SJCRH30 (cell line): ENCODE measurements at places on chromosomes 6 and 20. TPM values are rescaled to one million over a fixed set of nuclear protein-coding genes. Genes with fewer than 3 reads are reported as not detected.
A peak's percentile ranks its signal among the peaks of the same experiment; 100 is the strongest.

GRCh38 chr20:32957459-32957858 lies 46.8 kb downstream of the SUN5 start:
- H3K4me1 ChIP-seq: peaks cover 10% of the 10 kb centered on the region; the same call in 1 of the 2 replicates
- no peak overlapping the region; the same call in 1 of the 2 replicates for H3K27ac ChIP-seq
- H3K4me3 ChIP-seq: no peak overlapping the region
- H3K36me3 ChIP-seq: no peaks in the 10 kb centered on the region

- H3K27ac ChIP-seq: no peak overlapping the region
- no peak for DNase-seq
- H3K36me3 ChIP-seq: no peaks in the 10 kb centered on the region
- no peak overlapping the region for H3K4me3 ChIP-seq
- 0 out of 2 replicates have a peak, but pooled peaks cover 2% of the 10 kb centered on the region for H3K4me1 ChIP-seq
These were observed 270.8 kb downstream of the CDKAL1 start for GRCh38 chr6:20805021-20805420.

GRCh38 chr20:35368666-35369423 lies 42.9 kb downstream of the UQCC1 start:
- no peaks in the 10 kb centered on the region for H3K27me3 ChIP-seq
- peaks cover 18% of the 10 kb centered on the region for H3K4me1 ChIP-seq
- peak overlapping the region; percentile 26 for H3K27ac ChIP-seq
- DNase-seq: peak; percentile 83
- no peak overlapping the region for H3K4me3 ChIP-seq

DNA sequence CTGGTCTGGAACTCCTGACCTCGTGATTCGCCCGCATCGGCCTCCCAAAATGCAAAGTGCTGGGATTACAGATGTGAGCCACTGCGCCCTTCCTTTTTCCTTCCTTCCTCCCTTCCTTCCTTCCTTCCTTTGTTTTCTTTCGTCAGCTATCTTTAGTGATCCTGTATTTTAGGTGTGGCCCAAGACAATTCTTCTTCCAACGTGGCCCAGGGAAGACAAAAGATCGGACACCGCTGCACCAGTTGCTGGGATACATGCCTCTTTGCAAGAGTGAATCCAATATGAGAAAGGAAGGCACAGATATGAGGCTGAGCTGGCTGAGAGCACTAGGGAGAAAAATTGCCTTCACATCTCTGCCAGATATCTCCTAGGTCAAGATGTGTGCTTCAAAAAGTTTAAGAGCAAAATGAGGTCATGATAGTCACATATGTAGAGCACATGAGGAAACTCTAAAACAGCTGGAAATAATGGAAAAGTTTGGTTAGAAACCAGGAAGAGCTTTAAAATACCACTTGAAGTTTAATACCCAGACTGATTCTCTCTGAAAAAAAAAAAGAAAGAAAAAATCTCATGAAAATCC lies 41.8 kb downstream of the OR2B2 start:
- H3K36me3 ChIP-seq: no peaks in the 10 kb centered on the region
- H3K4me3 ChIP-seq: no peak overlapping the region
- no peak overlapping the region for H3K27ac ChIP-seq
- H3K27me3 ChIP-seq: no peaks in the 10 kb centered on the region
- DNase-seq: no peak

DNA sequence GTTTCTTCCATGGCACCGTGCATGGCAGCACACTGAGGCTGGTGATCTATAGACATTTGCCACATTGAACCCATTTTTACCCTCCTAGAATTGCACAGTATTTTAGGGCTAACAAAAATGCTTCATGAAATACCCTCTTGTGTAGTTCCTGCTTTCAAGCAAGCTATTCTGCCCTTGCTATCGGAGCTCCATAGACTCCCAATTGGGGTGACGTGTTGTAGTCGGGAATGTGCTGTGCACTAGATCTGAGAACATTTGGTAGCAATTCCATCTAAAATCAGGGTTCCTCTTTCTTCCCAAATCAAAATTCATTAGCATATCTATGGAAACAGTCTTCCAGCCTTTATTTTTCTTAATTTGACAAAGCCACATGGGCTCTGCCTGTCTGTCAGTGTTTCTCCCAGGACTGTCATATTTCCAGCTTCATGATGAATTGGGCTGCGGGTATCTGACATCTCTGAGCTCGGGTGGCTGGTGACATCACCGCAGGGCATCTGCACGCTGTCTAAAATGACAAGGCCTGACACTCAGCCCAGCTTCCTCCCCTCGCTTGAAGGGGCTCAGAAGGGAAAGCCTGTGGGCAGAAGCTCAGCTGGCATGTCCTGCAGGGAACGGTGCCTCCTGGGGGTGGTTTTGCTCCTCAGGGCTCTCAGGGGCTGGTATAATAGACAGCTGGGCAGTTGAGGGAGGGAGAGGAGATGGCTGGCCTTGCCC lies 406.4 kb downstream of the QKI start:
- no peaks in the 10 kb centered on the region for H3K36me3 ChIP-seq
- DNase-seq: peak; percentile 57
- H3K27me3 ChIP-seq: no peaks in the 10 kb centered on the region
- peaks cover 14% of the 10 kb centered on the region for H3K4me1 ChIP-seq
- H3K27ac ChIP-seq: no peak overlapping the region
- H3K4me3 ChIP-seq: no peak overlapping the region

DNA sequence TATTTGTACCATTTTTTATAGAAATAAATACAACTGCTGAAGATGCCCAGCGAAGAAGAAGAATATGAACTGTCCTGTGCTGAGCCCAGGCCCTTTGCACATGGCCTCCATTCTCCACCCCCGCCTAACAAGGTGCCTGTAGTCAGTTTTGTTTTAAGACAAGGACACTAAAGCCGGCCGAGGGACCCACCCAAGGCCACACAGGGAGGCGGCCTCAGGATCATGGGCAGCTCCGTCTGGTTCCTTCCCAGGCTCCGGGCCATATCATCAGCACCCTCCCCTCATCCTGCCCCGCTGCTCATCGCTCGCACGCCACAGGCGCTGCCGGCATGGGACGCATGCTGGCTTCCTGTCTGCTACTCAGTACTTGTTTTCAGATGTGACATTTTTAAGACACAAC lies 21.3 kb downstream of the PSMG4 start:
- DNase-seq: no peak
- H3K36me3 ChIP-seq: no peaks in the 10 kb centered on the region
- no peaks in the 10 kb centered on the region for H3K4me1 ChIP-seq

DNA sequence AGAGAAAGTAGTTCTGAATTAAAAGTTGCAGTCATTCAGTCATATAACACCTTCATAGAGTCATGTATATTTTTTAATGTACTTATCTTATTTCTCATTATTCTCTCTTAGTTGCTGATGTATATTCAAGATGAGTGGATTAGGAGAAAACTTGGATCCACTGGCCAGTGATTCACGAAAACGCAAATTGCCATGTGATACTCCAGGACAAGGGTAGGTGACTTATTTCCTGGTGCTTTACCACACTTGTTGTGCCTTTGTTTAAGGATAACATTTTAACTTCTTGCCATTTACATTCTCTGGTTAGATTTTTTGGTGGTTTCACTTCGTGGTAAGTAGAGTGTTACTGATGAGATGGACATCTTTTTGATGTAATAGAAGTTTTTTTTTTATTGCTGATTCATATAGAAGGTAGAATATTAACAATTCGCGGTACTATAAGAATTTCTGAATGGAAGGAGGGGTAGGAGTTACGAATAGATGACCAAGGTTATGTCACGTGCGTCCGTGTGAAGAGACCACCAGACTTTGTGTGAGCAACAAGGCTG lies 120.5 kb downstream of the NCOA3 start:
- H3K4me1 ChIP-seq: no peaks in the 10 kb centered on the region
- no peak overlapping the region for H3K4me3 ChIP-seq
- no peak for DNase-seq
- no peaks in the 10 kb centered on the region for H3K27me3 ChIP-seq

- H3K4me3 ChIP-seq: no peak overlapping the region
- no peaks in the 10 kb centered on the region; the same call in 1 of the 2 replicates for H3K4me1 ChIP-seq
- H3K36me3 ChIP-seq: no peaks in the 10 kb centered on the region
- no peak for DNase-seq
- H3K27ac ChIP-seq: no peak overlapping the region
- no peaks in the 10 kb centered on the region for H3K27me3 ChIP-seq
These were observed 199.2 kb downstream of the QKI start for GRCh38 chr6:163613668-163614067.

- H3K27ac ChIP-seq: no peak overlapping the region
- no peak overlapping the region for H3K4me3 ChIP-seq
- H3K27me3 ChIP-seq: no peaks in the 10 kb centered on the region
- peaks cover 19% of the 10 kb centered on the region for H3K4me1 ChIP-seq
- no peak for DNase-seq
- H3K36me3 ChIP-seq: no peaks in the 10 kb centered on the region
These were observed 30.4 kb downstream of the AFDN start for GRCh38 chr6:167856999-167857660.

- no peaks in the 10 kb centered on the region for H3K27me3 ChIP-seq
- no peak for DNase-seq
- H3K27ac ChIP-seq: no peak within 1 kb of the TSS
- no peak within 1 kb of the TSS for H3K4me3 ChIP-seq
These were observed at the start of gene ADGRF1 for GRCh38 chr6:47042275-47042791. Gene ADGRF1 (minus strand): TSS chr6:47042332. CDS start chr6:47029061, 13,271 bp downstream.

DNA sequence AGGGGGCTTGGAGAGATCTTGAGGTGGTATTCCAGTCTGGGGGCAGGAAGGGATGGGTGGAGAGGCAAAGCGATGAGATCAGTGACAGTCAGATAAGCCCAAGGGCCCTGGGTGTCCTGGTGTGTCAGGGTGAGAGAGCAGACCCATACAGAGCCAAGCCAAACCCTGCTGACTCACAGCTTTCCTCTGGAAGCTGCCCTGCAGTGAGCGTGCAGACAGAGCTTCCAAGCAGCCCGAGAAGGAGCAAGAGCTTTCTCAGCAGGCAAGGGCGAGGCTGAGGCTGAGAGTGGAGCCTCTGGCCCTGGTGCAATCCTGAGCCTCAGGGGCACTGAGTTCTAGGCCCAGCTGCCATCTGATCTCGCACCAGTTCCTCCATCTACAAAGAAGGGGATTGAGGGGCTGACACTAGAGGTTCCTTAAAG lies 91.1 kb upstream of the HIVEP1 start:
- H3K4me1 ChIP-seq: no peaks in the 10 kb centered on the region
- H3K4me3 ChIP-seq: no peak overlapping the region
- H3K36me3 ChIP-seq: no peaks in the 10 kb centered on the region
- H3K27ac ChIP-seq: no peak overlapping the region

The SLC22A7 gene
- total RNA-seq: not detected in 2 replicates

The BYSL gene
- total RNA-seq: 32.3 and 36.9 TPM in 2 replicates

The RAET1L gene
- not detected in 2 replicates for total RNA-seq
